ENCODE measurements at places on chromosomes 2 and 18.

- no peak for DNase-seq
Measured at GRCh38 chr2:124774781-124775180, 749.7 kb downstream of the CNTNAP5 start.

- no peak for DNase-seq
Measured at GRCh38 chr18:49098386-49098785, 147.6 kb upstream of the SMAD7 start.

DNA sequence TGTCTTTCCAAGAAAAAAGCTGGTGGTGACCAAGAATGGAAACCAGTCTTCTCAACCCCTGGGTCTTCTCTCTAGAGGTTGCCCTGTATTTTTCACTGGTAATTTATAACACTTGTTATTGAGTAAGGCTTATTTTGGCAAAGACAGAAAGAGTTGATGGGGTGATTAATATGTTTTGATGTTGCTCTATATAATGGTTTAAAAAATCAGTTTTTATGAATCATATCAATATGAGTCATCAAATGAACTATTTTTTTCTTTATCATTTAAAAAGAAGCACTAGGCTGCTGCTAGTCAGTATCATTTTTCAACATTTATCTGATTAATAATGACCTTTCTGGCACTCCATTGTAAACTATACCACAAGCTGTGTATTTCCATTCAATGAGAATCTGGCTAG, 1142.2 kb downstream of the LRP1B start:
- DNase-seq = no peak

DNA sequence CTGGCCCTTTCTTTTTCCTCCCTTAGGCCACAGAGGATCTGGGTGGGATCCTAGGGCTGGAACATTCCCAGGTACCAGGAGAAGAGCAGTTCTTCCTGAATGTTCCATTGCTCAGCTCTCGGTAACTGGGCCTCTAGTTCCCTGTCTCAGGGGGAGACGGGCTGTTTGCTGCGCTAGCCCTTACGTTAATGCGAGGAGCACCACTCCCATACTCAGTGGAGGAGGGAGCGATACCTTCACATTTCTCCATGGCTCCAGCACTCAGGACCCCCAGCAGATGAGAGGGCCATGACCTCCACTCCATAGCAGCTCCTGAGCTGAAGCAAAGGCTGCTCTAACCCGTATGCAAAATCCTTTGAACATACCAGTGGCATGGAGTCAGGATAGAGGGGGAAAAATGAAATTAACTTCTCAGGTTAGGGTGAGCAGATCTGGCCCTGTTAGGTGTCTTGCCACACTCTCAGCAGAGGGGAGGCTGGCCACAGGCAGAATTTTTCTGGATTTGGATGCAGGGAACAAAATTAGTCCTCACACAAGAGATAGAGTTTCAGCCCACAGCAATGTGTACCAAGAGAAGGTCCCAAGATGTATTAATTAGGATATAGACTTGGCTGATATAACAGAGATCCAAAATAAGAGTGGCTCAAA, 206.7 kb downstream of the ZFP36L2 start:
- no peak for DNase-seq

DNA sequence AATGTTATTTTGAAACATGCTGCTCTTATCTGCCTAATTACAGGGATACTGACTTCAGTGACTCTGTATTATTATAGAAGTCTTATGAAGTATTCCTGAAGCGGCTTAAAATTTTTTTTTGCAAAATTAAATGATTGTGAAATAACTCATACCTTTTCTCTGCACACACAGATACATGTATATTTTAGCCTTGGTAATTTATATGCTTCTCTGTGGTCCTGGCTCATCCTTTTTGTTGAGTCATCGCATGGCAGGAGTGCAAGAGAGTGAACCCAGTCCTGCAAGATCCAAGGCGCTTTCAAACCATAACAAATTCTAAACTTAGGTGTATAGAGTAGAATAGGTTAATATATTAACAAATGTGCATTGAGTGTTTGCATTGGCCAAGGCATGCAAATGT, 8.6 kb downstream of the CCNT2 start:
- no peak for DNase-seq

GRCh38 chr2:27306573-27307286, 1.5 kb downstream of the UCN start:
- peak; percentile 49 for DNase-seq

DNA sequence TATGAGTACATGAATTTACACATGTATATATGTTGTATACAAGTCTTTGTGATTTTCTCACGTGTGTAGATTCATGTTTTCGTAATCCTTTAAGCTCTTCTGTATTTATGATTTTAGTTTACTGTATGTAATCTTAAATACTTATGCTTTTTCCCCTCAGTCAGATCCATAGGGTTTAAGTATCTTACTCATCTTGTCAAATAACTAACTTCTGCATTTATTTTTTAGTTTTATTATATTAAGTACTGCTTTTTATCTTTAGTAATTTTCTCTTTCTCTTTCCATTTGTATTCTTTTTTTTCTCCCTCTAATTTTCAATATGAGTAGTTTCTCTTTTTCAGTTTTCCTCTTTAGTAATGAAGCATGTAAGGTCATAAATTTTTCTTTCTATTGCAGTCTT, 179.4 kb downstream of the LCLAT1 start:
- no peak for DNase-seq

GRCh38 chr2:176147210-176147799, 4.0 kb upstream of the HOXD4 start:
- DNase-seq = no peak

GRCh38 chr18:27787547-27787946, 389.4 kb downstream of the CDH2 start:
- DNase-seq = no peak

GRCh38 chr2:176507786-176508185, 238.5 kb downstream of the MTX2 start:
- no peak for DNase-seq

DNA sequence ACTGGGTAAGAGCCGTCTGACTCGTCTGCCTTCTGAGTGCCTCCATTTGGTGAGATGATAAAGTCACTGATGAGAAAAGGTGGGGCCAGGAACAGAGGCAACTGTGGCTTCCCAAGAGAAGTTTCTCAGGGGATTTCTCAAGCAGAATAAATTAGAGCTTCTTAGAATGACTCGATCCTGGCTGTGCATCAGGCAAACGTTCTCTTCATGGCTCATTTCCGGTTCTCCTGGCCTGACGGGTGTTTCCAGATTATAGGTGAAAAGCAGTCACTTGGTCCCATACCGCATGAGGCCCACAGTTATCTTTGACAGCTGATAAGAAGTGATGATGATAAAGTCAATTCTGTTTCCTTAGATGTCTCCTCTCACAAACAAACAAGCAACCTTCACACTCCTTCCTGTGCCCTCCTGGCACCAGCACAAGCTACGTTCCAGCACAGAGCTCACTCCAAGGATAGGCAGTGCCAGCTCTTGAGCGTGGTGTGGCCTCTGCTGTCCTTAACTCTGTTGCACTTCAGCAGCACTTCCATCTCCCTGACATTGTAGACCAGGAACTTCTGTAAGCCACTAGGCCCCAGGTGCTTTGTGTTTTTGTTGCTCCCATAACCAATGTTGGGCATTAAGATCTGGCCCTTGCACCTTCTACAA, 37.8 kb upstream of the KCNF1 start:
- DNase-seq = peak; percentile 30

DNA sequence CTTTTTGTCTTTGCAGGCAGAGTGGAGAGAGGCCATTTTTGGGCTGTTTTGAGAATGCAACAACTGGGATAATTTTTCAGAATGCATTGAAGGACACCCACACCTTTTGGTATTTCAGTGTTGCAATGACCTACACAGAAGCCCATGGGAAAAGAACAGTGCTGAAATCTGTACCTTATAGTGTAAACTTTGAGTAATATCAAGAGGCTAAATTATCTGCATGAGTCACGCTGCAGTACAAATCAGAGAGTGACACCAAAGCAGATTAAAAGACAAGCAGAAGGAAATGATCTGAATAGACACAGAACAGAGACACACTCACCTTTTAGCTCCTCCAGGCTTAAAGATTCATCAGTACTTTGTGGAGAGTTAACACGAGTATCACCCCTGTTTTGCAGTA, 265.3 kb downstream of the PAX3 start:
- DNase-seq = no peak

DNA sequence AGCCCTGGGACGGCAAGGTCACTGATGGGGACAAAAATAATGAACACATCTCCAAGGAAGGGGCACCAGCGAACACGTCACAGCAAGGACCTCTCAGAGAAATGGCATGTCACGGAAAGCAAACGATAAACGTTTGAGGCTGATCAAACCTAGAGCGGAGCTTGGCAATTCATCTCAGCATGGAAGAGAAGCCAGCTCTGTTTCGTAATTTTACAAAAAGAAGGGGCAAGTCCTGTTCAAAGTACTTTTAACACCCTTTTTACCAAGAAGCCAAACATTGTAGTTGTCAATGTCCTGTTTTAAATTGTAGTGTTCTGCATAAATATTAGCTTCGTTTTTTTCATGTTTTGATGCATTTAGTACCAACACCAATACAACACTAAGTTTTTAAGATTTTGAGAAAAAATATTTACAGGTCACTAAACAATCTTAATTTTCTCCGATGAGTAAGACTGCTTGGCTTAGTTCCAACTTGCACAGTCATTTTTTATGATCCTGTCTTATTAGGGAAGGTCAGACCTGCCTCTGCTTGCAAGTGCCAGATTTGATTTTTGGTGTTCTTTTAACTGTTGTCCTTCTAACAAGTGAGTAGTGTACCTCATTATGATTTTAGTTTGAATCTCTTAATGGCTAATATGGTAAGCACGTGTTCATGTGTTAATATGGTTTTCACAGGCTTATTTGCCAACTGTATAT, 818.5 kb upstream of the SALL3 start:
- DNase-seq = no peak

DNA sequence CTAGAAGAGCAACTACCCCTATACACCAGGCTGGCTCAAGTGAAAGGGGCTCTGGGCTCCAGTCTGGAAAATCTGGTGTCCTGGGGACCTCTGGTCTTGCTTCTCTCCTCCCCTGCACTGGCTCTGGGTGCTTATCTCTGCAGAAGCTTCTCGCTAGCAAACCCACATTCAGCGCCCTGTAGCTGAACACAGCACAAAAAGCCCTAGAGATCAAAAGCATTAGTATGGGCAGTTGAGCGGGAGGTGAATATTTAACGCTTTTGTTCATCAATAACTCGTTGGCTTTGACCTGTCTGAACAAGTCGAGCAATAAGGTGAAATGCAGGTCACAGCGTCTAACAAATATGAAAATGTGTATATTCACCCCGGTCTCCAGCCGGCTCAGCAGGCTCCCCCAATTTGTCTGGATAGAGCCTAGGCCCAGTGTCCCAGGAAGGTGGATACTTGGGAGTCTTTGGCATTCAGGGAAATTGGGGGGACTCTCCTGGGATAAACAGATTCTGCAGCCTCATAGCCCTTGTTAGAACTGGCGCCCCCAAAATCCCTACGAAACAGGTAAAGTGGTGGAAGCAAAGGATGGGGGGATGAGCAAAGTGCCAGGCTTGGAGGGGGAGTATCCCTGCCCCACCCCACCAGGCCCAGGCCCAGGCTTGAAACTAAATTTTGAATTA, 2.5 kb upstream of the HOXD4 start:
- no peak for DNase-seq

DNA sequence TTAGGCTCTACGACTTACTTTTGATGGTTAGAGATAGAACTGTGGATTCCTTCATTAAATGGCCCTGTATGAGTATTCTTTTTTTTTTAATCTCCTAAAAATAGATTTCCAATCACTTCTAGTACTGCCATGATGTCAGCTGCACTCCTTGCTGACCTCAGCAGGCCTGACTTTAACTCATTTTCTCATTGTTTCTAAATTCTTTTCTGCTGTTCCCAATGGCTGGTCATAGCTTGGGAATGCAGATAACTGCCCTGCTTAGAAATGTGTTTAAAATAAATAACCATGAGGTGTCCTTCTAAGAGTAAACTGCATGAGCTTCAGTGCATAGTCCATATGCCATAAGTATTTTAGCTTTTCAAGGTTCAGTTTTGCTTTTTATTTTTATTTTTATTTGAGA, 15.7 kb downstream of the CCDC85A start:
- DNase-seq = no peak
